ENCODE measurements at places on chromosomes 3 and 15.

DNA sequence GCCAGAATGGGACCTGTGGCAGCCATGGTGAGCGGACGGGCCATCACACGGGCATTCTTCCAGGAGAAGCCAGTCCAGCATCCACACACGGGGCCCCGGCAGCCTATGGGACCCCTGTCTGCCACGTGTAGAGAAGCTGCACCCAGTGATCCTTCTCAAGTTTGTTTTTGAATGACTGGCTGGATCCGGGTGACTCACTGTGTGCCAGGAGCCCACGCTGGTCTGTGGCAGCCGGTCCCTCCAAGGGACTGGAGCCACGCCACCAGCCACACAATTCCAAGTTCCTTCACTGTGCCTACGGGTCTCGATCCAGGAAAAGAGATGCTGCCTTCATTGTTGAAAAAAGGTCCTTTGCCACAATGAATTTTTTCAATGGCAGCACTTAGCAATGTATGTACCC, 58.1 kb downstream of the ATP10A start:
- DNase-seq = no peak

GRCh38 chr15:89898614-89899294, 5.0 kb upstream of the AP3S2 start:
- no peak for DNase-seq

DNA sequence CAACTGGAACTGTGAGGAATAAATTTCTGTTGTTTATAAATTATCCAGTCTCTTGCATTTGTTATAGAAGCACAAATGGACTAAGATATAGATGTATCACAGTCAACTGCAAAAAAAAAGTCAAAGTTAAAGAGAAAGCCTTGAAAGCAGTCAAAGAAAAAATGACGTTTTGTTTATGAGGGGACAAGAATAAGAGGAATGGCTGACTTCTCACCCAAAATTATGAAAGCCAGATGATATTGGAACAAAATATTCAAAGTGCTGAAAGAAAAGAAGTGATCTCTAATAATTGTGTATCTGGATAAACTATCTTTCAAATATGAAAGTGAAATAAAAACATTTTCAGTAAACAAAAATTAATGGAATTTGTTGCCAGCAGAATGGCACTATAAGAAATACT, 171.8 kb upstream of the IGF1R start:
- no peak for DNase-seq

GRCh38 chr3:82999777-83000176, 1238.3 kb upstream of the GBE1 start:
- DNase-seq = no peak

- no peak for DNase-seq
Observed at GRCh38 chr3:167913219-167913835, 177.8 kb downstream of the SERPINI1 start.

DNA sequence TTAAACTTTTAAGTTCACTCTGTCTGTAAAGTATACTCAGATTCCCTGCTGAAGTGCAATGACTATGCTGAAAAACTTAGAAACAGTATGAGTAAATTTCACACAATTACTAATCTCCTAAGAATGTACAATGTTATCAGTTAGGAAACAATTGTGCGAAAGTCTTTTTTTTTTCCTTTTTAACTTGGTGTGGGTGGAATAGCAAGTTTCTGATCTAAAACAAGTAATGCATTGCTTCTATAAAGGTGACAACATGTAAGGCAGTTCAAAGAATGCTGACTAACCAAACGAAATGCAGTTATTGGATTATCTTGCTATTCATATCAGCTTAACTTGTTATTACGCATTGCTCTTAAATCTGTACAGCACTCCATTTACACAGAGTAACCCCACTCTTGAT, 19.3 kb upstream of the SLC12A8 start:
- DNase-seq = no peak

GRCh38 chr3:53823956-53824657, 22.1 kb downstream of the CHDH start:
- DNase-seq = no peak

DNA sequence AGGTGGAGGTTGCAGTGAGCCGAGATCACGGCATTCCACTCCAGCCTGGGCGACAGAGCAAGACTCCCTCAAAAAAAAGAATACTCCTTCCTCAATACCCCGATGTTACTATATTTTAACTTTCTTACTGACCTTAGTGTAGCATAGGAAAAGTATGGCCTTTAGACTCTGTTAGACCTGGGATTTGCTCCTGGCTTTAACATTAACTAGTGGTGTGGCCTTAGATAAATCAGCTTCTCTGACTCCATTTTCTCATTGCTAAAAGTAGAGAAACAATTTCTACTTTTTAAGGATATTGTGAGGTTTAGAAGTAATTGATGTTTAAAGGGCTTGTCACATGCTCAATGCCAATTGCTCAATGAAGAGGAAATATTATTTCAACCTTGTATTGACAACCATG, 7.6 kb upstream of the IL1RAP start:
- DNase-seq = no peak

DNA sequence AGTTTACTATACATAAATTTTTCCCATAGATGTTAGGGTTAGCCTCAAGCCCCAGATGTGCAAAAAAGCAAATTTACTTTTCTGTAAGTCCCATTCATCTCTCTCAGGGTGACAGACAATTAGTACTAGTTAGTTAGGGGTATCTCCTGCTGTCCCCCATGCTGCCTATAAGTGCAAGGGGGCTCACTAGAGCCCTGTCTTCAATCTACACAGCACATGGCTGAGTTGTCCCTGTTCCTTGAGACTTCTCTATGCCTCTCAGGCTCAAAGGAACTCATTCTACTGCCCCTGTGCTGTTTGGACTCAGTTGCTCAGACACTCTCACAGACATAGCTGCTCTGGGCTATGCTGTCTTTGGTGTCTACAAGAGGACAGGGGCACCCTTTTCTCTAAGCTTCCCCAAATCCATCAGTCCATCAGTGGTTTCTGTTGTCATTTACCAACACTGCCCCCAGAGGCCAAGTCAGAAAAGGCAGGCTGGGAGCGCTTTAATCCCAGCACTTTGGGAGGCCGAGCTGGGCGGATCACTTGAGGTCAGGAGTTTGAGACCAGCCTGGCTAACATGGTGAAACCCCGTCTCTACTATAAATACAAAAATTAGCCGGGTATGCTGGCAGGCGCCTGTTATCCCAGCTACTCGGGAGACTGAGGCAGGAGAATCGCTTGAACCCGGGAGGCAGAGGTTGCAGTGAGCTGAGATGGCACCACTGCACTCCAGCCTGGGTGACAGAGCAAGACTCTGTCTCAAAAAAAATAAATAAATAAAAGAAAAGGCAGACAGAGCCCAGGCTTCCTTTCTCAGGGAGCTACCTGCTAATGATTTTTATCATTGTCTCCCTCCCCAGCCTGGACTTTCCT, 31.4 kb upstream of the PRTG start:
- DNase-seq = no peak

- DNase-seq = no peak
Observed at GRCh38 chr3:186529201-186529999, 14.8 kb downstream of the CRYGS start.

- no peak for DNase-seq
Observed at GRCh38 chr15:67009576-67010569, 55.5 kb upstream of the SMAD3 start.

GRCh38 chr3:27675287-27675686, 46.8 kb downstream of the EOMES start:
- DNase-seq = no peak

DNA sequence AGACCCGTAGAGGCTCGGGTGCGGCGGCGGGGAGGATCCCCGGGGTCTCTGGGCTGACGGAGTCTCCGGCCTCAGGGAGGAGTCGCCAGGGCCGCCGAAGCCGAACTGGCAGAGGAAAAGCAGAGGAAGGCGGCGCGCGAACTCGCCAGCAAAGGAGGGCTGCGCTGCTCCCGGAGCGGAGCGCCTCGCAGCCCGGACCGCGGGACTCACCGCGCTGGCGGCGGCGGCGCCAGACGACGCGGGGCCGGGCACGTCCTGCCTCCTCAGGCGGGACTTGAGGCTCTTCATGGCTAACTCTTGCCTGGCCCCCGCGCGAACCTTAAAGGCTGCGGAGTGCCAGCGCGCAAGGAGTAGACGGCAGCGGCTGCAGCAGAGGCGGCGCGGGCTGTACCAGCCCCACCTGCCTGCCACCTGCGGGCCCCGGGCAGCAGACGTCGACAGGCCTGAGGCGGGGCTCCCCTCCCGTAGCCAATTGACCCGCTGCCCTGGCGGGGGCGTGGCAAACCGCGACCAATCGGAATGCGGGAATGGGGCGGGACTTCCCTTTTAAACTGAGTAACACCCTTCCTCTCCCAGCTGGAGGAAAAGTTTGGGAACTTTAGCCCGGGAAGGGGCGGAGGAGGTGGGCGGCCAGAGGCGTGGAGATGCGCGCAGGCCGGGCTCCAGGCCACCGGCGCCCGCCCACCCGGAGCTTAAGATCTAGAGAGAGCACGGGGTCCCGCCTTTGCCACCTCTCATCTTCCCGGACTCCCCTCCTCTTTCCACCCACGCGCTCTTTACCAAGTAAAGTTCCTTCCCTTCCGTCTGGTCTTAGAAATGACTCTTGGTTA, at the start of gene UACA:
TSS of gene UACA (minus strand) at position 439 of the 830 bp plus-strand sequence. CDS start at position 288, 151 bp downstream.
- DNase-seq = peak; percentile 54

DNA sequence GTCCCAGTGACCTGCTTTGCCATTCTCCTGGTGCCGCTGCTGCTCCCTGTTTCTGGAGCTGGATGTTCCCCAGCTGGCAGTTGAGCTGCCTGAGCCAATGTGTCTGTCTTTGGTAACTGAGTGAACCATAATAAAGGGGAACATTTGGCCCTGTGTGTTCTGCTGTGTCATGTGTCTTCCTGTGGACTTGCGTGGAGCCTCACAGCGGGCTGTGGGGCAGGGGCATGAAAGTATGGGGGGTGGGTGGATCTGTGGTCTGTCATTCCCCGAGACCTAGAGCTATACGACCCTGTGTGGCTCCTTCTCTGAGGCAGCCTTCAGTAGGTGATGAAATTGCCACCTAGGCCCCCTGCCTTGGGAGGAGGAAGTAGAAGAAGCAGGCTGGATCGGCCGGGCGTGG, 2.0 kb upstream of the PPCDC start:
- DNase-seq = no peak

- DNase-seq = no peak
Observed at GRCh38 chr15:78050441-78050809, 27.1 kb downstream of the TBC1D2B start.

GRCh38 chr3:18179521-18179920, 245.6 kb downstream of the SATB1 start:
- no peak for DNase-seq

DNA sequence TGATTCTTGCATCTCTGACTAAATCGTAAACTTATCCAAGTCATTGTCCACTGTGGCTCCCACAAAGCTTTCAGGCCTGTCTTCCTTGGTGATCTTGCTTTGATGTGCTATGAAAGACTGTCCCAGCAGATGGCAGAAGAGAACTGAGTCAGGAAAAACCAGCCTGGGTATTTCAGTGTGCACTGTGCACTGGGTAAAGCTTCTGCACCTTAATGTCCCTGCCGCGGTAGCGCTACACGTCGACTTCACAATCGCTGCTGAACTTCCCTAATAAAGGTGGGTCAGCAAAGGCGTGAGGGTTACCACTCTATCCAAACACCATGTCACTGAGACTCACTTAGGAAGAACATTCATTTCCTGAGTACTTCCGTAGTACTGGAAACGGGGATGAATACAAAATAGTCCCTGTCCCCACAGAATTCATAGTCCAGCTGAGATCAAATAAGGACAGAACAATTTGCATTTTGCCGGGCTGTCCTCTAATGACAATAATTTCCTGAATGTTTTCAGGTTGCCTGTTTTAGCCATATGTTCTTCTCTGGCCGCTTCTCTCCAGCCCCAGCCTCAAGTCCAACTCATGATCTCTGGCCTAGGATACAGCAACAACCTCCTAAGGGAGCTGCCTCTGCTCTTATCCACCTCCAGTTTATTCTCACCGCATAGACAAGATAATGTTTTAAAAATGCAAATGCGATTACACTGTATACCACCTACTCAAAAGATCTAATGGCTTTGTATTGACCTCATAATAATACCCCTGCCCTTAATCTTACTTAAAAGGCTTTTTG, 83.6 kb upstream of the AKAP13 start:
- peak; percentile 22 for DNase-seq

DNA sequence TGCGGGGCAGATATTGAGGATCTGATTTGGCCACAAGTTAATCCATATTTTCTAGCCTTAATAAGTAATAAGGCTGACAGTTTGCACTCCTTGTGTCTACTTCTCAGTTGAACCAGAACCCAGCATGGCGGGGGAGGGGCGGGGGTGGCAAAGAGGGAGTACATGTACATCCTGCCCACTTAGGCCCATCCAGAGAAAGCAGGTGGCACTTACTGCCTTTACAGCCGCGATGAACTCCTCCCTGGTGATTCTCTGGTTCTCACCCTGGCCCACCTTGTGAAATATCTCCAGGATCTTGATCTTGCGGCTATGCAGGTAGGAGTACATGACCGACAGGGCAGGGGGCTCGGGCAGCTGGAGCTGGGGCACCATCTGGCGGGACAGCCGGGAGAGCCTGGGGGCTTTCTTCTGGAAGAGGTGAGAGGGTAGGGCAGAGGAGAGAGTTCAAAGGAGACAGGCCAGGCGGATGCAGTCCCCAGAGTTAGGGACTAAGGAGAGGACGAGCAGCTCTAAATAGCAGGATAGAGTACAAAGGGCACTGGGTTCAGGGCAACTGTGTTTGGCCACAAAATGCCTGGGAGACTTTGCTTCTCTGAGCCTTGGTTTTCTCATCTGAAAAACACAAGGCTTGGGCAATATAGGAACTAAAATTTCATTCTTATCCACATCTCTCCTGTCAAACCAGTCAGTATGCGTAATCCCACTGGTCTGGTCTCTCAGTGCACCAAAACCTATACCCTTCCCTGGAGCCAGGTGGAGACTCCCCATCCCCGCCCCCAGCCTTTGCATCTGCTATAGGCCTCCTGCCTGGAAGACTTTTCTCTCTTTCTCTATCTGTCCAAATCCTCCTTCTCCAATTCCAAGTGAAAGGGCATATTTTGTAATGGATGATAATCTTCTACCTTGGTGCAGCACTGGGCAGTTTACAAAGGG, 10.1 kb downstream of the EFCAB12 start:
- no peak for DNase-seq

DNA sequence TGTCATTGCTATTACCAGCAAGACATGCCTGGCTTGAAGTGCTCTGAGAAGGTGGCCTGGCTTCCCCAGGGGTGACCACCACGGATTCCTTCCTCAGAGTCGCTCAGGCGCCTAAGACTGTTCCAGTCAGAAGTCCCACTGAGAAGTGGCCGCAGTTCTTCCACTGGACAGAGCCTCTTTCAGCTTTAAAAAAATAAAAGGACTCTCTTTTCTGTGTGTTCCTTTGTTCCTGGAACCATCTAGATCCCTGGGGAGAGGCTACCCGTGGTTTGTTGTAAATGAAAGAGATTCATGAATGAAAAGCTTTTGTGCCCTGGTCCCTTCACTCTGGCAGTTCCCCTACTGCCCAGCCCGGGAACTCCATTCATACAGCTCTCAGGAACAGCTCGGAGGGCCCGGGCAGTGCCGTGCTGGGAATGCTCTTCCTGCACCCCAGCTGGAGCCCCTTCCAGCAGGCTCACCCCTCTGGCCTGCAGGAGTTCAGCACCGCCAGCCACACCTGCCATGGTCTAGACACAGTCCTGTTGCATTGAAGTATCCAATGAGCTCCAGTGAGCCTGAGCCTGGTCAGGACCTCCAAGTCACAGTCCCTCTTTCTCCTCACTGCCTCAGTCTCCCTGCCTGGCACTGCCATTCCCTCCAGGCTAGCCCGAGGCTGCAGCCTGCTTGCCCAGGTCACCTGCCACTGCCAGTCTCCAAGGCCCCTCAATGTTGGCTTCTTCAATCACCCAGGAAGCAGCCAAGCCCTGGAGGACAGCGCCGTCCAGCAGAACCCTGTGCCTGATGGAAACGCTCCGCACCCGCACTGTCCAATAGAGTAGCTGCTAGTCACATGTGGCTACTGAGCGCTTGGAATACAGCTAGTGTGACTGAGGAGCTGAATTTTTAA, 75.4 kb downstream of the XXYLT1 start:
- DNase-seq = peak; percentile 54

Data from NCI-H2029 (cell line).